ENCODE measurements at places on chromosomes 6 and 20.

DNA sequence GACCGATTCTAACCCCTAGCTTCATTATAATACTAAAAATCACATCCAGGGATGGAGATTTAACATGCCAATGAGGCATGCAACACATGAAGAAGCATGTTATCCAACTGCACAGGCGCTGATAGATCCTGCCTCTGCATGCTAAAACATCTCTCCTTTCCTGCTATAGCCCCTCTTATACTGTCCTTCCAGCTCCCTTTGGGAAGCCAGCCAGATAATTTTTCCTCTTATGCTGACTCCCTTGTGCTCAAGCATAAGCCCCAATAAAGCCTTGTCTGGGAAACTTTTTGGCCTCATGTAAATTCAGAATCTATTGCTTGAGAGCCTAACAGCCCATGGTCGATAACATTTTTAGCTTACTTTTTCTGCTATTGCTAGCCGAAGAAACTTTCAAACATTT is 404.3 kb downstream of the EPM2A start:
- DNase-seq: no peak

DNA sequence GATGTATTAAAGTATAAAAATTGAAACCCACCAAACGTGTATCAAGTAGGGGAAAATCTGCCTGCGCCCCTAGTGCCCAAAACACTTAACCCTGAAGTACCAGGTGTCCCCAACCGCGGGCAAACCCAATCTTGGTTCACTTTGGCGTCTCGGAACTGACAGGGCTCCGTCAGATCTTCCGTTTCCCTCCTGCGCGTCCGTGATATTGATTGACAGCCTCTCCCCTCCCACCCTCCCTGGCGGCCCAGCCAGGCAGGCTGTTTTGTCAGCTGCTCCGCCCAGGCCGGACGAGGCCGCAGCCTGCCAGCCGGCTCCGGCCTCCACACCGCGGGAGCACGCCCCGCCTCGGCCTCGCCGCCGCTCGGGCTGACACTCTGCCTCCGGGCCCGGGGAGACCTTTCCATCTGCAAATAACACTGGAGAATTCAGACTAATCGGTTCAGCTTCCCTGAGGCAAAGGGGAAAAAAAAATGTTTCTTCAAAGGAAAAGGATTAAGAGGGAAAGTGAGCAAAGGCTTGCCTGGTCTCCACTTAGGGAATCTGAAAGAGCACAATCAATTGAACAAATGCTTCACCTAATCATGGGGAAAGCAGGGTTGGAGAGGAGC is 234.9 kb upstream of the MCHR2 start:
- DNase-seq: peak; percentile 56

DNA sequence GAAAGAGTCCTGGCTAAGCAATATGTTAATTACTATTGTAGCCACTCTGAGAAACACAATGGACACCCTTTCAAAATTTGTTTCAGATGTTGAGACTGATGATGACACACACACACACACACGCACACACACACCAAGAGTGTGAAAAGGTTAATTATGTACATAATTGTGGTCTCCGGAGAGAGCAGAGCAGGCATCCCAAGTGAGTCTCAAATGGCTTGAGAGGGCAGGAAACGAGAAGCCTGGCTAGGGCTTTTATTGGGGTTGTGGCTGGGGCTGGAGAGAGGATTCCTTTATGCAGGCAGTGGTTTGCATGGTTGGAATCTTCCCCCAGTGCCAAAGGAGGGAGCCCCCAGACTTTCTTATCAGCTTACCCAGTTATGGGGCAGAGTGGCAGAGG is 38.2 kb upstream of the NKX2-4 start:
- no peak for DNase-seq

GRCh38 chr6:14412026-14412425 is 294.5 kb downstream of the CD83 start:
- DNase-seq: no peak

DNA sequence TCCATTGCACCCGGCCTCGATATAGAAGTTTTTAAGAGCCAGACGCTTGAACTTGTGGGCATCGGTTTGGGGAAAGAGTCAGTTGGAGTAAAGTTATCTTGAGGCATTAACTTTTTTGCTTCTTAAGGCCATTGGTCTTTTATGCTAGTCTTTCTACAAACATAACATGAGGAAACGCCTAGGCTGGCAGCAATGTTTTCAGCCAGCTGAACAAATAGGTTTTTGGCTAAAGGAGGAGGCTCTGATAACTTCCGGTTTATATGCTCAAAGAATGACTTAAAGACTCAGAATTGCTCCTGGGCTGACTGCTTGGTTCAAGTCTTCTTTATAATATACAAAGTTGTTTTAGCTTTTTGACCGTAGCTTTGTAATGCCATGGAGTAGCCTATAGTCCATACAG is 46.2 kb downstream of the HLA-C start:
- no peak for DNase-seq

- no peak for DNase-seq
Observed at GRCh38 chr6:156735751-156736150, 41.4 kb upstream of the ARID1B start.

DNA sequence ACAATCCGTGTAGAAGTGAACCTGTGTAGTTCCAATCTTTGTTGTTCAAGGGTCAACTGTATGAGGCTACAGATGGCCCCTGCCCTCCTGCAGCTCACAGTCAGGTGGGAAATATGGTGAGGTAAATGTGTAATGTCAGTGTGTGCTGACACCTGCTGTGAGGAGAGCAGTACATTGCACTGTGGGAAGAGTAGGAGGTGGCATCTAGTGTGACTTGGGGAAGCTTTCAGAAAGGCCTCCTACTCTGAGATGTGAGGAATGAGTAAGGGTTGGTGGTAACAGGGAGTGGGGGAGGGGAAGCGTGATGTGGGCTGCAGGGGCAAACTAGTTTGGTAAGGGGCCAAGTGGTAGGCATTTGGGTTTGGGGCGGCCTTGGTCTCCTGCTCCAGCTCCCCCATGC is 188.8 kb downstream of the FARS2 start:
- no peak for DNase-seq

DNA sequence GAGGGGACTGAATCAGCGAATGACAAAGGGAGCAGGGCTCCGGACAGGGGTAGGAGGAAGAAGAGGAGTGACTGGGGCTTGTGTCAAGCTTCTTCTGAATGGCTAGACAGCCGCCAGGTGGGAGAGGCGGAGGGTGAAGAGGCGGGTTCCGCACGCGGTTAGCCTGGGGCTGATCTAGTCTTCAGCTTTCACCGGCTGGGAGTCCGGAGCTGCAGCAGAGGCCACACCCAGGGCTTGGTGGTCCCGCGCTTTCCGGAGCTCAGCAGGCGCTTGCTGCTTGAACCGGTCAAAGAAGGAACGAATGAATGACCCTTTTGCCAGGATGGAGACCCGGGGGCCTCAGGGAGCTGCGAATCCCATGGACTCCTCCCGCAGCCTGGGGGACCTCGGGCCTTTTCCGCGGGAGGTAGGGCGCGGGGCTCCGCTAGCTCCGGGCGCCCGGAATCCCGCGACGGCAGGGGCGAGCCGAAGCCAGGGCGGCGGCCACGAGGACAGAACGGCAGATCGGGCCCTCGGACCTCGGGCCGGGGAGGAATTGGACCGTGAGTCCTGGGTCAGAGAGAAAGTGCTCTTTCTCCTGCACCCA is at the start of gene C6orf141:
TSS of gene C6orf141 (plus strand) at position 177 of the 586 bp plus-strand sequence. CDS start at position 302, 125 bp downstream.
- DNase-seq: no peak

DNA sequence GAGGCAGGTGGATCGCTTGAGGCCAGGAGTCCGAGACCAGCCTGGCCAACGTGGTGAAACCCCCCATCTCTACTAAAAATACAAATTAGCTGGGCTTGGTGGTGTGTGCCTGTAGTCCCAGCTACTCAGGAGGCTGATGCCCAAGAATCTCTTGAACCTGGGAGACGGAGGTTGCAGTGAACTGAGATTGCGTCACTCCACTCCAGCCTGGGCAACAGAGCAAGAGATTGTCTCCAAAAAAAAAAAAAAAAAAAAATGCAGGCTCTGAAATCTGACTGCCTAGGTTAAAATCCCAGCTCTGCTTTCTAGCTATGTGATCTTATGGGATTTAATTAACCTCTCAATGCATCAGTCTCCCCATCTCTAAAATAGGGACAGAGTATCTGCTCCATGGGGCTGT is 3.3 kb upstream of the TMEM217 start:
- DNase-seq: no peak

GRCh38 chr20:31835554-31835953 is 9.8 kb downstream of the FOXS1 start:
- no peak for DNase-seq

DNA sequence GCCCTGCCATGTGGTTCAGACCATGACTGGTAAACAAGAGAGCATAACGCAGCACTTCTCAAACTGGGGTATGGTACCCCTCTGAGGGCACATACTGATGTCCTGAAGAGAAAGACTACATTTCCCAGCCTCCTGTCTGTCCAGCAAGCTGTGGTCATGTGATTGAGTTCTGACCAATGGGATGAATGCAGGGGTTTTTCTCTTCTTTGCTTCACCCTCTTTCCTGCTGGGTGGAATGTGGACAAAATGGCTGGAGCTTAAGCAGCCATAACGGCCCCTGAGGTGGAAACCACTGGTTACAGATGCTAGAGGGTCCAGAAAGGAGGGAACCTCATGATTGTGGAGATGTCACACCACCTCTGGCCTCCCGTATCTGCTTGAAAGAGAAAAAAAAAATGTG is 19.4 kb upstream of the KCNB1 start:
- no peak for DNase-seq

- no peak for DNase-seq
Observed at GRCh38 chr20:6184086-6184485, 61.3 kb upstream of the FERMT1 start.

DNA sequence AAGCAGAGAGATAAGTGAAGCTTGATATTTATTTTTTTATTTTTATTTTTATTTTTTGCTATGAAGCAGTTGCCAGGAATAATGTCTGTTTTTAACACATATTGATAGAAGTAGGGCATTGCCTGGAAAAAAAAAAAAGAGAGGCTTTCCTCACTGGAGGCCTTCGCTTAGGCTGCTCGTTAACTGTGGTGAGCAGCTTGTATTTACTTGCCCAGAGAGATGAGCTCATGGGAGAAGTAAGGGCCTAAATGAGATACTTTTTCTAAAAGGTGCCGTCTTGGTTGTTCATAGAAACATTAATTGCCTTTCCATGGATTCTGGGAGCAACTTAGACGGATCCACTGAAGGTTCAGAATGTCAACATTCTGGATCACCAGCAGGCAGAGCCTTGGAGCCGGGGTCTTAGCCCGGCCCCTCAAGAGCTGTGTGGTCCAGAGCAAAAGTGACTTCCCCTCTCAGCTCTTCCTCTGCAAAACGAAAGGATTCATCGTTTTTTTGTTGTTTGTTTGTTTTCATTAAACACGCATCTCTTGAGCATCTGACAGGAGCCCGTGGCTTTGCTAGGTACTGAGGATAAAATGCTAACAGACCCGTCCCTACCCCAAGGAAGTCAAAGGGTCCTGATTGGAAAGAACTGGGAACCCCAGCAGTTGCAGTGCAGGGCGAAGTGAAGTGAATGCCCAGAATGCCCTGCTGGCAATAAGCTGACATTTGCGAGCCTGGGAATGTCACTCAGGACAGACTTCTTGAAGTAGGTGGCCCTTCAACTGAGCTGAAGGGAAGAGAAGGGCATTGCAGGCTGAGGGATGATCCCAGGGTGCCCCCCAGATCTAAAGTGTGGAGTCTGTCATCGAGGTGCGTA is 138.5 kb downstream of the ZDHHC14 start:
- DNase-seq: no peak

DNA sequence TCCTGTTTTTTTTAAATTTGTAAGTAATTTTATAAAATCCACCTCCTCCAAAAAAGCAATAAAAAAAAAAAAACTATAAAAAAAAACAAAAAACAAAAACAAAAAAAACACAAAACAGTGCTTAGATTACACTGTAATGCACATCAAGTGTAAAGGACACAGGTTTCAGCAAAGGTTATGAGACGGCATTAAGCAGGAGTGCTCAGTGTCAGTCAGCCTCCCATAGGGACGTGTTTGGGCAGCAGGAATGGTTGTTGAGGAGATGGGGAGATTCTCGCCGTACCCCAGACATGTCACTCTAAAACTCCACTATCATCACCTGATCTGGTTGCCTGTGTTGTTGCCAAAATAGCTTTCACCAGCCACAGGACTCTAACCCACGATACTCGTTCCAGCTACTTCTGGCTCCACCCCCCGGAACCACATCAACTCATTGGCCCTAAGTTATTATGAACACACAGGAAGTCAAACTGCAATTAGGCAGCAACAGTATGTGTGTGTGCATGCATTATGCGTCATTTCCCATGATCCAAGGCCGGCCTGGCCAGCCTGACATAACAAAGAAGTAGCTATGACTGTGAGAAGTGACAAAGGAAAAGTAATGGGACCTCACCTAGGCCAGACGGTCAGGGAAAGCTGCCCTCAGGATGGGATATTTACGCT is 28.7 kb downstream of the ECT2L start:
- no peak for DNase-seq
